B cell (primary cell): ENCODE measurements at places on chromosomes 1 and 21. TPM values are rescaled to one million over a fixed set of nuclear protein-coding genes. Genes with fewer than 3 reads are reported as not detected.
A peak's percentile ranks its signal among the peaks of the same experiment; 100 is the strongest.

The FCRLB gene
- 3.0 and 3.8 TPM in 2 replicates for total RNA-seq

DNA sequence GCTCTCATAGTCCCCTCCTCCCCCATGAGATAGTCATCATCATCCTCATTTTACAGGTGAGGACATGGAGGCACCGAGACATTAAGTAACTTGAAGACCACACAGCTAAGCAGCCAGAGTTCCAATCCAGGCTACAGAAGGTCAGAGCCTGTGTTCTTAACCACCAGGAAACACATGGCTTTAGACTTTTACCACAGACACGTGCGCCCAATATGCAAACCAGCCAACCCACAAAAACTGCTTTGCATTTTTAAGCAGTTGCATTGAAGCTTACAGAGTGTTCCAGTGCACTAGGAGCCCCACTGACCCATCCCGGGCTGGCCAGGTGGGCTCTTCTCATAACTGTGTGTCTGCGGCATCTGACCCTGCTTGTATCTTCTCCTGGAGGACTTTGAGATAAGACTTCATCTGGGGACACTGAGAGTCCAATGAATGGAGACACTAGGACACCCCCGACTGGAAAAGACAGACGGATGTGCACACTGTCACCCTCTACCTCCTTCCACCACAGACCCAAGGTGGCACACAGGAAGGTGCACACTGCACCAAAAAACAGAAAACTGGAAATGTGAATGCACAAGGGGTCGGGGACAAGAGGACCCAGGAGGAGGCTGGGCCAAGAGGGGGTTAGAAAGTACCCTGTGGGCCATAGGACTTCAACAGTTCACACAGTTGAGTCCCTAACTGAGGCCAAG lies 56.4 kb downstream of the ETS2 start:
- no peaks in the 10 kb centered on the region for H3K36me3 ChIP-seq
- no peak overlapping the region for H3K27ac ChIP-seq
- peaks cover 14% of the 10 kb centered on the region for H3K27me3 ChIP-seq
- H3K4me1 ChIP-seq: peaks cover 36% of the 10 kb centered on the region
- DNase-seq: peak; percentile 77
- no peak overlapping the region for H3K4me3 ChIP-seq

DNA sequence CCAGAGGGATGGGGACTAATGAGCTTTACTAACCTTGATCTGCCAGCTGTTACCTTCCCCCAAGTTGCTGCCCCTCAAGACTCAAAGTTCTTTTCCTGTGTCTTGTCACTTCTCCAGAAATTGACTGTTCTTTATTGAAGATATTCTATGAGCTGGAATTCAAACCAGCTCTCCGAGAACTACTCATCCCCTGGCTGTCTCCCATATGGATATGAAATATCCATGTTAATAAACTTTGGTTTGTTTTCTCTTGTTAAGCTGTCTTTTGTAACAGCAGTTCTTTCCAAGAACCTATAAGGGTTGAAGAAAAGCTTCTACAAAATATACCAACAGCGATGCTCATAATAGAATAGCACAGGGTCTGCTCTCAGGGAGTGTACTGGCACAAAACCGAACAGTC lies 77.0 kb downstream of the CAMK2N1 start:
- no peak overlapping the region for H3K27ac ChIP-seq
- no peak for DNase-seq
- H3K4me1 ChIP-seq: peaks cover 33% of the 10 kb centered on the region
- peaks cover 6% of the 10 kb centered on the region for H3K27me3 ChIP-seq

GRCh38 chr21:29144736-29145353 lies 14.4 kb downstream of the MAP3K7CL start:
- no peaks in the 10 kb centered on the region for H3K27me3 ChIP-seq
- H3K27ac ChIP-seq: no peak overlapping the region
- DNase-seq: no peak
- H3K4me1 ChIP-seq: no peaks in the 10 kb centered on the region

DNA sequence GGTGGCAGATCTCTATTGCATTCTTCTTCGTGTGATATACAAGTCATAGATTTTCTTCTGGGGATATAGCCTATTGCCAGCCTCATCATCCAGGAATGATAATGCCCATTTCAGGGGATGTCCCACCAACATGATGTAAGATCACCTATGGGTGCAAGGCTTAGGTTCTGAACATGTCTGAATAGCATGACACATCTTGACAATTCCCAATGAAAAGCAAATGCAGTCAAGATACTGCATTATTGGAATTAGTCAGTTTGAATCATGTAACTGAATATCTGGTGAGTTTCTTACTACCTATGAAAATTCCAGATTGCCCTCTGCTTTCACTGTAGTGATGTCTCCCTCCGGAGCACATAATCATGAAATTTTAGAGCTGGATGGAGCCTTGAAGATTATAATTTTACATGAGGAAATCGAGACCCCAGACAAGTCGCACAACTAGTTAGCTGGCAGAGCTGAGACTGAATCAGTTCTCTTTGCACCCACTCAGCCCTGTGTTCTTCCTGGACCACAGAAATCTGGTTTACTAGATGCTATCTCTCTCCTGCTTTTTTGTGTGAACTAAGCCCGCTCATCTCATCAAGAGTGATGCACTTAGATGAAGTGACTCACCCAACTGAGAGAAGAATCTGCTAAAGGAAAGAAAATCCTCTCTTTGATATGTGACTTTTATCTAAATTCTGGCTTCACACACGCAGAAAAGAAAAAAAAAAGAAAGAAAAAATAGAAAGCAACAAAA lies 65.0 kb downstream of the WDR64 start:
- H3K27ac ChIP-seq: no peak overlapping the region
- no peak for DNase-seq
- H3K4me3 ChIP-seq: no peak overlapping the region
- H3K27me3 ChIP-seq: no peaks in the 10 kb centered on the region
- no peaks in the 10 kb centered on the region for H3K36me3 ChIP-seq

GRCh38 chr1:54016343-54017282 lies 1.4 kb downstream of the LDLRAD1 start:
- H3K27ac ChIP-seq: no peak overlapping the region
- no peaks in the 10 kb centered on the region for H3K27me3 ChIP-seq
- no peak for DNase-seq
- H3K4me1 ChIP-seq: no peaks in the 10 kb centered on the region
- no peaks in the 10 kb centered on the region for H3K36me3 ChIP-seq

- H3K4me3 ChIP-seq: no peak overlapping the region
- no peak overlapping the region for H3K27ac ChIP-seq
- DNase-seq: no peak
- no peaks in the 10 kb centered on the region for H3K4me1 ChIP-seq
- H3K27me3 ChIP-seq: no peaks in the 10 kb centered on the region
These were observed 52.8 kb downstream of the CAPN2 start for GRCh38 chr1:223765036-223765718.

- H3K27me3 ChIP-seq: peaks cover 9% of the 10 kb centered on the region
- no peak for DNase-seq
- no peak overlapping the region for H3K4me3 ChIP-seq
- H3K4me1 ChIP-seq: no peaks in the 10 kb centered on the region
- H3K36me3 ChIP-seq: no peaks in the 10 kb centered on the region
These were observed 6.1 kb upstream of the ADORA1 start for GRCh38 chr1:203121186-203122015.

- no peaks in the 10 kb centered on the region for H3K27me3 ChIP-seq
- no peak overlapping the region for H3K27ac ChIP-seq
- H3K4me3 ChIP-seq: no peak overlapping the region
These were observed 45.9 kb upstream of the COL6A1 start for GRCh38 chr21:45935628-45936027.

GRCh38 chr1:209808059-209808581 lies 2.2 kb upstream of the IRF6 start:
- H3K27me3 ChIP-seq: peaks cover 13% of the 10 kb centered on the region
- no peak overlapping the region for H3K4me3 ChIP-seq
- H3K36me3 ChIP-seq: no peaks in the 10 kb centered on the region
- no peak overlapping the region for H3K27ac ChIP-seq
- no peak for DNase-seq
- peaks cover 13% of the 10 kb centered on the region for H3K4me1 ChIP-seq

DNA sequence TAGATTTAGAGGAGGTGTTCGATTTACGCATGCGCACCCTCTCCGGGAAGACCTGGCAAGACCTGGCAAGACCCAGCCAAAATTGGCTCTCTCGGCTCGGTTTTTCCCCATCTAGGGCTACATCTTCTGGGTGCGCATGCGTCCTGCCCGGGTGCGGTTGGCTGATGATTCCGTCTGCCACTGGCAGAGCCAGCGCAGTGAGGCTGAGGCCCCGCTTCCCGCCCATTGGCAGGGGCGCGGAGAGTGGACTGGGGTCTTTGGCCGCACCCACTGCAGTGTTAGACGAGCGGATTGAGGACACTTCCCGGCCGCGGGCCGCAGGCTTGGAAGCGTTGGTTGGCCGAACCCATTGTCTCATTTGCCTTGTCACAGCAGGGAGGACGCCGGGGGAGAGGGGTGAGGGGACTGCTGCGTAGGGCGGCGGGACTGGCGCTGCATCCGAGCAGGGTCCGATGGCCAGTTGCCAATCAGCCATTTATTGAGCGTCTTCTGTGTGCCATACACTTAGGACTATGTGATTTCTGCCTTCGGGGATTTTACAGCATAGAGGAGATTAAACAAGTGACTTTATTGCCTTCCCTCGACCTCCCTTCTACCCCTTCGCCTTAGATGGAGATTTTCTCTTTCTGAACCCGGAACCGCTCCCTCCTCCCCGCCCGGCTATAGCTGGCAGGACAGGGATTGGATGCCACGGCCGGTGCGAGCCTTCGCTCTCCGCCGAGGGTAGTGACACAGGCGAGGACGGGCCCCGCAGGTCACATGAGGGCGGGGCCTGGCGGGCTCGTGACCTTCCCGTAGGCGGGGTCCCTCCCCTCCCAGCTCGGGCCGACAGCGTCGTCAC lies 43.7 kb downstream of the MEF2D start:
- peak overlapping the region; percentile 100 for H3K27ac ChIP-seq
- peaks cover 15% of the 10 kb centered on the region for H3K4me1 ChIP-seq
- no peaks in the 10 kb centered on the region for H3K36me3 ChIP-seq

GRCh38 chr1:172332230-172332629 lies 88.3 kb upstream of the C1orf105 start:
- H3K27me3 ChIP-seq: no peaks in the 10 kb centered on the region
- H3K27ac ChIP-seq: no peak overlapping the region
- no peak for DNase-seq
- no peaks in the 10 kb centered on the region for H3K36me3 ChIP-seq
- H3K4me1 ChIP-seq: no peaks in the 10 kb centered on the region
- no peak overlapping the region for H3K4me3 ChIP-seq

DNA sequence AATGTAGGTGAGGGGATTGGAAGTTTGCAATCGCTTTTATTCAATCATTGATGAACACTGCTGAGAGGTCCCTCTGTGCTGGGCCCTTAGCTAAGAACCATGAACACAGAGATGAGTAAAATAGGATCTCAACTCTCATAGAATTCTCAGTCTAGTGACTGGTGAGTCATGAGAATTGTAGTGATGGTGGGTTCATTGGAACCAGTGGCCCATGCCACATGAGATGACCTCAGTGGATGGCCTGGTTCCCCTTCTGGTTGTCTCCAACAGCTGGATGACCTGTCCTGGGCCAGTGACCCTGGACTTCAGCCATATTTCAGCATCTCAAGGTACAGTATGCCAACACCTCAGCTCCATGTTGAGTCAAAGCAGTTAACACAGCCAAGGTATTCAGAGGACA lies 21.3 kb upstream of the S100A10 start:
- H3K27ac ChIP-seq: no peak overlapping the region
- no peaks in the 10 kb centered on the region for H3K27me3 ChIP-seq
- DNase-seq: no peak
- H3K4me3 ChIP-seq: no peak overlapping the region
- H3K36me3 ChIP-seq: no peaks in the 10 kb centered on the region

The TTC39A gene
- 0.41 TPM in 1 of 2 replicates, not detected in the other for total RNA-seq

GRCh38 chr21:31650930-31651329 lies 8.6 kb upstream of the SOD1 start:
- H3K27ac ChIP-seq: no peak overlapping the region
- H3K27me3 ChIP-seq: no peaks in the 10 kb centered on the region
- DNase-seq: no peak
- no peak overlapping the region for H3K4me3 ChIP-seq
- no peaks in the 10 kb centered on the region for H3K36me3 ChIP-seq

GRCh38 chr1:201013991-201014815 lies 9.3 kb downstream of the KIF21B start:
- peaks cover 40% of the 10 kb centered on the region for H3K36me3 ChIP-seq
- no peak overlapping the region for H3K4me3 ChIP-seq
- H3K27me3 ChIP-seq: no peaks in the 10 kb centered on the region
- H3K27ac ChIP-seq: no peak overlapping the region
- DNase-seq: no peak
- peaks cover 54% of the 10 kb centered on the region for H3K4me1 ChIP-seq

The XCL2 gene
- total RNA-seq: not detected in 2 replicates

The TNFRSF1B gene
- total RNA-seq: 86.6 and 99.4 TPM in 2 replicates

DNA sequence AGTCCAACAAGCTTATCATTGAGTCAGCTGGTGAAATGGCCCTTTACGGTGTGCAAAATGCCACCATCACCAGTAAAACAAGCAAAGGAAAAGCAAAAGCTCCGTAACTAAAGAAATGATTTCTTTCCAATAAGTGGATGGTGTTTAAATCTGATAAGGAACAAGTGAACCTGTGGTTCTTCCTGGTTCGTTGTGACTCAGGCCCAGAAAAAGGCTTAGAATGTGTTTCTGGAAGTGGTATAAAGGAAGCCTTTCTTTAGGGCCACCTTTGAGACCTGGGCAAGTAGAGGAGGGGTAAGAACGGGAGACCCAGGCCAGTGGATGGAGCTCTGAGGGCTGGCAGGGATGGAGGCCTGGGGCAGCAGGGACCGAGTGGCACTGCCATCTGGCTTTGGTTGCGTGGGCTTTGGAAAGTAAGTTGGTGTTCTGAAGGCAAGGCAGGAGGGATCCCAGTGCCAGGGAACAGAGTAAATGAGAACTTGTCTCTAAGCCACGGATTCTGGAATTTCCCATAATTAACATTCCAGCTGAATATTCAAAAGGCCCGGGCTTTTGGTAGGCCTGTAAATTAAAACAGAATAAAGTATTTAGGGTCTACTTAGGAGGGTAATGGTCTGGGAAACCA lies 87.9 kb upstream of the LMO4 start:
- no peaks in the 10 kb centered on the region for H3K27me3 ChIP-seq
- no peak for DNase-seq
- H3K36me3 ChIP-seq: no peaks in the 10 kb centered on the region
- no peak overlapping the region for H3K4me3 ChIP-seq
- no peak overlapping the region for H3K27ac ChIP-seq
- no peaks in the 10 kb centered on the region for H3K4me1 ChIP-seq

The PTPN7 gene
- 16.0 and 16.5 TPM in 2 replicates for total RNA-seq

- no peaks in the 10 kb centered on the region for H3K27me3 ChIP-seq
- DNase-seq: peak; percentile 65
- peak overlapping the region; percentile 51 for H3K4me3 ChIP-seq
- peaks cover 72% of the 10 kb centered on the region for H3K4me1 ChIP-seq
- H3K27ac ChIP-seq: peak overlapping the region; percentile 22
These were observed 2.8 kb upstream of the CD1D start for GRCh38 chr1:158177700-158178450.
